ENCODE measurements at places on chromosomes 12 and 14.

- ATAC-seq = no peak
Observed at GRCh38 chr14:61480704-61481285, 159.4 kb downstream of the PRKCH start.

GRCh38 chr14:79419571-79420327, 791.6 kb downstream of the DIO2 start:
- ATAC-seq = no peak

DNA sequence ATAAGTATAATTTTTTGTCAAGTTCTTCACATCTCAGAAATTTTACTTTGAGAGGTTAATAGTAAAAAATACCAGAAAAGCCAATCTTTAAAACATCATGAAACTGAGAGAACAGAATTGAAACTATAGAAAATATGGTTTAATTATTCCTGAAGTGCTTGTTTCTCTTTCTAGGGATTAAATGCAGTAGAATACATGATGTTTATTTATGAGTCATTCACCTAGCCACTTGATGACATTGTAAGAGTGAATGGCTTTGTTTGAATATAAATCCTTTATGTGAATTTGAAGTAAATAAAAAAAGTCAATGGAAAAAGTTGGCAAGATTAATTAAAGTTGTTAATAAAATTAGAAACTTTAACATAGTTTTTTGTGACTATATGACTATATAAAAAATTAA, 48.4 kb downstream of the KTN1 start:
- no peak for ATAC-seq

DNA sequence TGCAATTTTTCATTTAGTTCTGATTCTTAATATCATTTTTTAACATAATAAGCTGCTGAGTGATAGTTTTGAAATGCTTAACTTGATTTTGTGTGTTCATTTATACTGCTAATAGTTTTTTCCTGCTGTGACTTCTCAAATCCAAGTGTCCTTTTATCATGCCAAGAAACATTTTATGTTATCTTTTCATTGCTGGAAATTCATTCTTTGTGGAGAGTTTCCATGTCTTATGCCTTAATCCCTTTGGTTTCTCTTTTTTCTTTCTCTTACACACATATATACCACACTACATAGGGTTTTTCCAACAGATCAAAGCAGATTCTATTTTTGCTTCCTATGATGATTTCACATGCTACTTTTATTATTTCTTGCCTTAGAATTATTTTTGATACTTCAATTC, 981.1 kb downstream of the SLC6A15 start:
- no peak for ATAC-seq

DNA sequence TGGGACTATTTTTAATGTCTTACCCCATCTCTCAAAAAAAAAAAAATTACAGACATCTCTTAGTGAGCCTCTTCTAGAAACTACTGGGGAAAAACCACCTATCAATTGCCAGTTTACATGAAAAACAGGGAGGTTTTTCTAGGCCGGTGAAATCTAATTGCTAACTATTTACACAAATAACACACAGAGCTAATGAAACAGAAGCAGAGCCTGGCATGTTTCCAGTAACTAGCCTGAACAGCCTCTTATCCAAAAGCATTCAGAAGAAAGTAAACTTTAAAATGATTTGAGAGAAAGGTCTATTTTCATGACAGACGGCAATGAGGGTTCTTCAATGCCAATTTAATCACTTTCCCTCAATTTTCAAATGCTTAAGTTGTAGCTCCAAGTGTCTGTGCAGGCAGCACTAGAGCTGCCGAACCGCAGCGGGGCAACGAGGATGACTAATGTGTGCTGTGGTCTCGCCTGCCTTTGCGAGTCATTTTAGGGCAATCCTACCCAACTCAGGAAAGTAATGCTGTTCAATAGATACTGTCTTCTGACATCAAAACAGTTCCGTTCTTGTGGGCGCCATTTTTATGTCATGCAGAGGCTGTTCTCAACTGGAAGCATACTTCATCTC, 84.6 kb downstream of the SETD3 start:
- no peak for ATAC-seq

DNA sequence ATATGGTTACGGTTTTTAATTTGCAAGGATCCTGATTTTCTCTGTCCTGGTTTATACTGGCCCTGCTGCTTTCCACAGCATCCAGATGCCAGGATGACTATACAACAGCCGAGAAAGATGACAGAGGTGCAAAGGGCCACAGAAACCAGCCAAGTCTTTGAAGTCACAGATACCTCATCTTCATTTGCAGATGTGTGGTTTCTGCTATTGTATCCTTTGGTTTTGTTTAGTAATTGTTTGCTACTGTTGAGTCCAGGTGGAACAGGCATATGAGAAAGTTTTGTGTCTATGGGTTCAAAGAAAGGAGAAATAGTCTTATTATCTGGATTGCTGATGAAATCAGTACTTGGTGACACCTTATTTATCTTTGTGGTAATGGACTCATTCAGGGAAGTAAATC, 17.3 kb upstream of the KLHL42 start:
- ATAC-seq = no peak

DNA sequence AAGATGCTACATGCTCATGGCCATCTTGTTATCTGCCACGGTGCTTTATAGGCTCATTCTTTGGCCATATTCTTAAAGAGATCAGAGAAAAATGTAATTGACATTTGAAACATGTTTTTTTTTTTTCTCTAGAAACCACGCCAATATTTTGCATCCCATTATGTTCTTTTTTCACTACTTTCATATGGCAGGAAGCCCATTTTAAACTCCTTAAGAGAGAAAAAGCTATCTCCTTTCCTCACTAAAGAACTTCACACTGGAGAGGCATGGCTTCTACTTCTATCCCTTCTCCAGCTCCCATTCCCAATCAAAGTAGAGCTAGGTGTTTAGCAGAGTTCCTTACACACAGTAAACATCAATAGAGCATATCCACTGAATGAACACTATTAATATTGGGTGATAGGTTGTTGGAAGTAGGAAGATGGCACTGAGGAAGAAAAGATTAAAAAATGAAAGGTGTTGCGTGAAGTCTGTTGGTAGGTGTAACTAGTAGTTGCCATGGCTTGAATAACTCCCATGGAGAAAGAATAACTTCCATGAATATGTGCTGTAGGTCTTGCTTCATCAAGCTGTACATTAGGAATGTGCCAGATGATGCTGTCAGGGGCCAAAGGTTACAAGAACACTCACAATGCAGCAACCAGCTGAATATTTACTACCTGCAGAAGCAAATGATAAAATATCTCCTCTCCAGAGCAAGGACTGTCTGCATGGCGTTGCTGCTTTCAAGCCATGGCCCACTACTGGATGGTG, 178.8 kb downstream of the STXBP6 start:
- ATAC-seq = no peak

DNA sequence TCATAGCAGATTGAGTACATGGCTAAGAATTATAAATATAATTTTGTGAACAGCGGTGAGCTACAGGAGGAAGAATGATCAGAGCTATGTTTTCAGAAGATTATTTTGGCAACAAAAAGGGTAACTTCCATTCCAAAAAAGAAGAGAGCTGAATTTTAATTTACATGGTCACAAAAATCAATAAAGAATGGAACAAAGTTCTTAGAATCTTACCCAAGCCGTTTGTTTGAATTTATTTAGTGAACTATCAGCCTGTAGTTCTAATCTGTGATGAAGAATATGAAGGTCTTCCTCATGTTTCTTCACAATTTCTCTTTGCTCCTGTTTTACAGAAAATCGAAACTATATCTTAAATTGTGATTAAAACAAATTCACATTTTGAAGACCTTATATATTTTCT, 54.4 kb upstream of the C12orf50 start:
- no peak for ATAC-seq

- no peak for ATAC-seq
Observed at GRCh38 chr12:131735476-131736445, 24.9 kb downstream of the SFSWAP start.

DNA sequence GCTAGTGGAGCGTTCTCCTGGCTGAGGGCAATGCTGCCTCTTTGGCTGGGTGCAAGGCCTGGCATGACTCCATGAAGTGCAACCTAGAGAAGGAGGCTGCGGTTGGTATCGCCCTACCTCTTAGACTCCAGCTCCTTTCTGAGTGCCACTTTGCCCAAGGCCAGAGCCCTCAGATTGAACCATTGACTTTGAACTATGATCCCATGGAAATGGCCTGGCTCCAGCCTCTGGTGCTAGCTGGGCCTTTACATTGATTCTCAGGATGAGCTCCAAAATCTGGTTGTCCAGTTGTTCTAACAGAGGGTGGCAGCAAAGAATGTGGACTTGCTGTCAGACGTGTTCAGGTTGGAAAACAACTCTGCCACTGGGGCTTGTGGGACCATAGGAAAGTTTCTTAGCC, 16.1 kb upstream of the SMOC1 start:
- ATAC-seq = no peak

DNA sequence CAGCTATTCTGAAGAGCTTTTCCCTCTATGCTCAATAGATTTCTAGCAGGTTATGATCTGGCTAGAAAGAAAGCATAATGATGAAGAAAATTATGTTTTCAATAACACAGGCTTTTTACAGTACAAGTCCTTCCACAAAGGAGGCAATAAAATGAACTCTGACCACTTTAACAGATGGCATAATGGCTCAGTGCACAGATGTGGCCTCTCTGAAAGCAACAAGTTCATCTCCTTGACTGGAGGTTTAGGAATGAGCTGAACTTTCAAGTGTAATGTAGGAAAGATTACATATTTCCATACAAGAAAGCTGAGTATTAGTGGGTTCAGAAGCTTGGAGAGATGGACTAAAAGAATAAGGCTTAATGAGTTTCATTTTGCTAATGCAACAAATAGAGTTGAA, 147.4 kb downstream of the EFCAB11 start:
- no peak for ATAC-seq

GRCh38 chr12:1924996-1925683, 6.7 kb upstream of the CACNA2D4 start:
- no peak for ATAC-seq

DNA sequence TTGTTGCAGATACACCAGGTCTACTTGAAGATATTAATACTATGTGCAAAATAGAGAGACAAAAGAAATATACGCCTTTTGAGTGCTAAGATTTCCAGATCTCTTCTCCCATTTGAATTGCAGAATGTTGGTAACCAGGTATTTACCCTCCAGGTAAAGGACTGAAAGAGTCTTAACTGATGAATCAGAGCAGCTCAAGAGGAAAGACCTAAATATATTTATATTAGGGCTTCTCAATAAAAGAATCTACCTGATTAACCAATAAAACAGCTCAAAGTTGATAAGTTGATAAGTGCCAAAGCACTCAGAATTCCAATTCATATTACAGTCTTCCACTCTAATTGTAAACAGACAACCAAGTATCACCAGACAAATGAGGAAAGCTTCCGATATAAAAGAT, 59.2 kb downstream of the ZNF641 start:
- no peak for ATAC-seq

GRCh38 chr12:1500095-1500801, 94.1 kb downstream of the FBXL14 start:
- ATAC-seq = peak; percentile 77

DNA sequence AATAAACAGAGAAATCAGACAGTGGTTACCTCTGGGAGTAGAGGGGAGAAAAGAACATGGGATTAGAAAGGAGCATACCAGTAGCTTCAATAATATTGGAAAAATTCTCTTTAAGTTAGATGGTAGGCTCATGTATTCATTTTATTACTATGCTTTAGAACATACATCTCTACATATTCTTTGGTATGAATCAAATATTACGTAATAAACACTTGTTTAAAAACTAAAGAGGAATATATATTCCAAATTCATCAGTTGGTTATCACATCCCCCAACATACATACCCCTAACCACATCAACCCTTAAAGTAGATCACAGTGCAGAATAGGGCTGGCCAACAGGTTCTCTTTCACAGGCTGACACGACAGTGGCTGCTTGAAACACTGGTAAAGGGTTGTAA, 5.6 kb downstream of the RPAP3 start:
- ATAC-seq = no peak

GRCh38 chr12:16766736-16767135, 160.8 kb upstream of the LMO3 start:
- ATAC-seq = no peak

DNA sequence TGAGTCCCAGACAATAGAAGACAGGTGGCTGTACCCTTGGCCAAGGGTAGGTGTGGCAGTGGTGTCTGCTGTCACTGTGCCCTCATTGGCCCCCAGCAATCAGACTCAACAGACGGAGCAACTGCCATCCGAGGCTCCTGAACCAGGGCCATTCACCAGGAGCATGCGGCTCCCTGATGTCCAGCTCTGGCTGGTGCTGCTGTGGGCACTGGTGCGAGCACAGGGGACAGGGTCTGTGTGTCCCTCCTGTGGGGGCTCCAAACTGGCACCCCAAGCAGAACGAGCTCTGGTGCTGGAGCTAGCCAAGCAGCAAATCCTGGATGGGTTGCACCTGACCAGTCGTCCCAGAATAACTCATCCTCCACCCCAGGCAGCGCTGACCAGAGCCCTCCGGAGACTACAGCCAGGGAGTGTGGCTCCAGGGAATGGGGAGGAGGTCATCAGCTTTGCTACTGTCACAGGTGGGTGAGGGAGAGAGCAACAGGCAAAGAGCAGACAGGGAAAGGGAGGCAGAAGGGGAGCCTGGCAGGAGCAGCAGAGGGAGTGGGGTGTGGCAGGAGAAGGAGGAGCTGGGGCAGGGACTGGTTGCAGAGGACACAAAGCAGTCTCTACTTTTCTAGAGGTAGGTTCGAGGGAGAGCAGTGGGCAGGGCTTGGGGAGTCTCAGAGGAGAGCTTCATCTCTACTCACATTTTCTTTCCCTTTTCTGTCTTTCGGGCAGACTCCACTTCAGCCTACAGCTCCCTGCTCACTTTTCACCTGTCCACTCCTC, 452 bp downstream of the INHBE start:
- ATAC-seq = no peak

GRCh38 chr14:79111987-79112501, 941.9 kb downstream of the NRXN3 start:
- ATAC-seq = no peak

- no peak for ATAC-seq
Observed at GRCh38 chr12:63129927-63130326, 21.1 kb downstream of the AVPR1A start.

- no peak for ATAC-seq
Observed at GRCh38 chr14:68807148-68807600, 14.3 kb upstream of the ZFP36L1 start.

Data from motor neuron (in vitro differentiated cells).